ENCODE measurements at places on chromosomes 16 and 17.

DNA sequence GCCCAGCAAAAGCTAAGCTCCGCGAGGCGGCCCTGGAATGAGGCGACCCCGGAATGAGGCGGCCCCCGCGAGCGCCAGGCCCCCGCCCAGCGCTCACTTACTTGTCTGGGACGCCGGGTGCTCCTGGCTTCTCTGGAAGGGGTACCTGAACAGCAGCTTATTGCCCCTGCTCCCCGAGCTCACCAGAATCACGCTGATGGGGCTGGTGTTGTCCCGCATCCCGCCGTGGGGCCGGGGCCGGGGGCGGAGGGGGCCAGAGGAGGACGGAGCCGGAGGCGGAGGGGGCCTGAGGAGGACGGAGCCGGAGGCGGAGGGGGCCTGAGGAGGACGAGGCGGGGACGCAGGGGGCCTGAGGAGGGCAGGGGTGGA is 440 bp downstream of the NPRL3 start:
- no peak for DNase-seq

DNA sequence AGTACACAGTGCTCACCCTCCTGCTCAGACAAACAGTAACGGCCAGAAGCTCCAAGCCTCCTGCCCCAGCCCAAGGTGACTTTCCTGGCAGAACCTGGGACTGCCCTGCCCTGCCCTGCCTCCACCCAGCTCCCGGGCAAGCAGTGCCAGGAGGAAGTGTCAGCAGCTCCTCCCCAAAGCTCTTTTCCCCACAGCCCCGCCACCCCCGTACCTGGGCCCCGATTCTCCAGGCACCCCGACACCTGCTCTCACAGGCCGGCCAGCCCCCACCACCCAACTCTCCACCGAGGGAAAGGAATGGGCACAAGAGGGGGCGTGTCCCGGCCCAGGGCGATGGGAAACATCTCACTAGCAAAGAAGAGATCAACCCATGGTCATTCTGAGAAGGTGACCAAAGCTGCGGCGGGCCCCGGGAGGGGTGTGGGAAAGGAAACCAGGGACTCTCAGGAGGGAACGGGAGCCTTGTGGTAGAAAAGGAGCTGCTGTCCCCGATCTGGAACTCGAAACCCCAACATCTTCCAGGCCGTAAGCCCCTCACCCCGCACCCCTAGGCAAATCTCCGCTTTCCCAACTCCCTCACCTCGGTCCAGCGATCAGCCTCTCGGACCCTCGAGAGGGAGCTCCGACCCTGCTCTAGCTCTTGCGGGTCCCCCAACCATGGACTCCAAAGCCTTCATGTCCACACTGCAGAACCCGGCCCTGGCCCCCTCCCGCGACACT is 1.2 kb downstream of the BCAR1 start:
- DNase-seq = peak; percentile 50

GRCh38 chr17:38541281-38541680 is 64.5 kb downstream of the SRCIN1 start:
- no peak for DNase-seq

DNA sequence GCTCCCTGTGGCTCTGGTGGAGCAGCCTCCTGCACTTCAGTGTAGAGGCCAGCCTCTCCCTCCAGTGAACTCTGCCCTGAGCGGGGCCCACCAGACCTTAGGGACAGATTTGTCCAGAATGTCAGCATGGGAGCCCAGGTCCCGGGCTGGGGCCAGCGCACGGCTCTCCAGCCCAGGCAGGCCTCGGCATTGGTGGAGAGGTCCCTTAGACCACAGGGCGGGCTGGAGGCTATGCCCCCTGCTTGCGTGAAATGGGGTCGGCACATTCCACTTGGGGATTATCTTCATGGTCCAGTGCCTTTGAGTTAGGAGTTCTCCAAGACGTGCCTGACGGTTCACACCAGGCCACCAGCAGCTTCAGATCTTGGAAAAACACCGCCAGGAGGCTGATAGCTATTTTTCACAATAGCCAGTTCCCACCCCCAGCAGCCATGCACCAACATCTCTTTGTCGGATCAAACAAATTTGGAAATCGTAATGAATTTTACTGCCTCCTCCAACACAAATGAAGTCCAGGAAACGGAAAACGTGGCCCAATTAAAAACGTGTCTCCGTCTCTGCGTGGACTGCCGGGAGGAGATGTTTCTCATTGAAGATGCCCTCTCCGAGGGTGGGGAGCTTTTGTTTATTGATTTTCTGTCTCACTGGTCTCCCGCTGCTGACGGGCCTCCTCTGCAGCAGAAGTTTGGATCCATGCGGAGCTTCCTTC is 110.0 kb upstream of the CIBAR2 start:
- DNase-seq = no peak

DNA sequence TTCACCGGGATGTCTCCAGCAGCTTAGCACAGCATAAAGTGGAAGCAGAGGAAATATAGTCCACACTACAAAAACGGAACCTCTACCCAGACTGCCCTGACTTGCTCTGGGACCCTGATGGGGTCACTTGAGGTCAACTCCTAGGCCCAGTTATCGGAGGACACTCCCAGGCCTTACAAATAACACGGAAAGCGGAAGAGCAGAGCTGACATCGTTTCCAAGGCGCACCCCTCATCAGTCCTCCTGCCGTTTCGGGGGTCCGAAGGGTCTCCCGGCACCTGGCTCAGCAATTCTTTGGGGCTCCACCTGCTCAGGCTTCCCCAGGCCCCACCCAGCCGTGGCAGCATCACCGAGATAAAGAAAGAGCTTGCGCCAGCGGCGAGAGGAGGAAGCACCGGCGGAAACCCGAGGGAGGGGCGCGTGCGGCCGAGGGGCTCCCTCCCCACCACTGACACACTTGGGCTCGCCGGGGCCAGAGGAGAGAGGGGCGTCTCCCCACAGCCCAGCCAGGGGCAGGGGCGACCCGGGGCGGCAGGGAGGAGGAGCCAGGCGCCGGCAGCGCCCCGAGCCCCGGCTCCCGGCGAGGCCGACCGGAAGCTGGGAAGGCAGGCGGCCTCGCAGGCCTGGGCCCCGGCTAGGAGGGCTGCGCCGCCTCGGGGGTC is 727 bp downstream of the CORO7 start:
- peak; percentile 89 for DNase-seq

DNA sequence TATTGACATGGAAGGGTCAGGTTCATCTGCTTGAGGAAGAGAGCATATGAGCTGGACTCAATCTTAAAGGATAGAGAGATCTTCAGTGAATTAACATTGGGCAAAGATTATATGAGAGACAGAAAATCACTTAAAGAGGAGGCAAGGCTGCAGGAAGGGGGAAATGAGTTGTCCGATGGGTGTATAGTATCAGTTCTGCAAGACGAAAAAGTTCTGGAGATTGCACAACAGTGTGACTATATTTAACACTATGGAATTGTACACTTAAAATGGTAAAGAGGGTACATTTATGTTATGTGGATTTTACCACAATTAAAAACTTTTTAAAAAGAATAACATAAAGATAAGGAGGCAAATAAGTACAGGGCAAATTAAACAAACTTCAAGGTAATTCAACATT is 80.7 kb downstream of the HELZ start:
- peak; percentile 66 for DNase-seq

- no peak for DNase-seq
Observed at GRCh38 chr16:58723109-58723508, 11.0 kb downstream of the GOT2 start.

GRCh38 chr17:29546830-29547229 is 20.0 kb downstream of the ABHD15 start:
- DNase-seq = no peak

GRCh38 chr17:57657211-57657610 is 87.9 kb downstream of the CCDC182 start:
- no peak for DNase-seq

- no peak for DNase-seq
Observed at GRCh38 chr17:82957469-82957795, 117.6 kb upstream of the ZNF750 start.

DNA sequence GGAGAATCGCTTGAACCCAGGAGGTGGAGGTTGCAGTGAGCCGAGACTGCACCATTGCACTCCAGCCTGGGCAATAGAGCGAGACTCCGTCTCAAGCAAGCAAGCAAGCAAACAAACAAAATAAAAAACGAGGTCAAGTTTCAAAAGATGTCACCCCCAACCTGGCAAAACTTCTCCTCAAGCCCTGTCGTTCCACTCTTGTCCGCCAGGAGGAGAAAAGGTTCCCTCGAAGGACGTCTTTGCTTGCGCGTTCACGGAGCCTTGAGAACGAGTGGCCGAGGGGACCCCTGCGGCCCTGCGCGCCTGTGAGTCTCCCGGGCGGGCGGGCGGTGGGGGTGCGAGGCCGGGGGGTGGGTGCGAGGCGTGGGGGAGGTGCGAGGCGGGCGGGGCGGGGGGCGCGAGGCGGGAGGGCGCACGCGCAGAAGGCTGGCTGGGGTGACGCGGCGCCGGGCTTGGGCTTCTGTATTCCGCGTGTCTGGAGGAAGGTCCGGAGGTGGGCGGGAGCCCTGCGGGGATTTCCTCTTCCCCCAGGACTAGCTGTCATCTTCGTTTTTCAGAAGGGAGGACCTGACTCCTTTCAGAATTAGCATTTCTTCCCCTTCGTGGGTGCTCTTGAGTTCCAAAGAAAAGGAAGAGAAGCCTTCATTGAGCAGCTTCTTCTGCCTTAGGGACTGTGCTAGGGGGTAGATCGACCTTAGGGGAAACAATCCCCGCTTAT is 3.7 kb downstream of the SLC52A1 start:
- peak; percentile 98 for DNase-seq

GRCh38 chr16:73871088-73871733 is 425.4 kb upstream of the PSMD7 start:
- DNase-seq = no peak

DNA sequence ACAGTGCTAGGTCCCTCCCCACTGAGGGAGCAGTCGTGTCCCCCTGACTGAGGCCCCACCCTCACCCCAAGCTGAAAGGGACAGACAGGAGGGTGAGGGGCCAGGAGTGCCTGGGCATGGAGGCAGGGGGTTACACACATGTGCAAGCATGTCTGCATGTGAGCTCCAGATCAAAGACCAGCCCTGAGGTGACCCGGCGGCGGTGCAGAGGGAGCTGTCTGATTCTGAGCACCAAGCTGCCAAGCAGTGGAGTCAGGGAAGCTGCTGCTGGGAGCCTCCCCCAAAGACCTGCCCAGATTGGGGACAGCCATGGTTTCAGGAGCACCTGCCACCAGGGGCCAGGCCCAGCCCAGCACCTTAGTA is 5.5 kb downstream of the DLX3 start:
- no peak for DNase-seq

DNA sequence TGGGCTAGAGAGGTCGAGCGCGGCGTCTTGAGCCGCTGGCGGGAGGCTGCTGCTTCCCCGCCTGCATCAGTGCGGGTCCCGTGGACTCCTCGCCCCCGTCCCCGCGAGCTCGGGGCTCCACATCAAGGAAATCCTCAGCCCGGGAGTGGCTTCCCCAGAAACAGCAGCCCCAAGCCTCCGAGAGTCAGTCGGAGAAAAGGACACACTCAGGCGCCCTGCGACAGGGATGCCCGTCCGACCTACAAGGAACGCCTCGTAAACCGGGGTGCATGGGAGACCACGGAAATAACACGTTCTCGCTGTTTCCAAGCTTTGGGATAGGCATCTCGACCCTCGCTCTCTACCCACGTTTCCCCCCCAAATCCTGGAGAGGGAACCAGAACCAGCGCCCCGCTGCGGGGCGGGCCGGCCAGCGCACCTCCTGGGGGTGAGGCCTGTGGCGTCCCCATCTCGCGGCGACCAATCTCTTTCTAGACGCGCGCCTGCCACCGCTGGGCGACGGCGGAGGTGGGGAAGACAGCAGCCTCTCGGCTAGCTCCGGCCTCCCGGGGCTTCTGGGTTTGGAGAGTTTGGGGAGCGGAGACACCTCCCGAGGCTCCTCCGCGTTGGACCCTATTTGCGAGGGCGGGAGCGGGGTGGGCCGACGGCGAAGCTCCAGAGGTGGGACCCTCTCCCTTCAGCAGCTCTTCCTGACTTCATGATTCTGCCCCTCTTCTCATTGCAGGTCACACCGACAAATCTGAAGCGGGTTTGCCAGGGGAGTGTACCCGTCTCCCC is 759 bp upstream of the TP53I13 start:
- DNase-seq = peak; percentile 63

GRCh38 chr17:39073916-39074315 is 77.5 kb downstream of the PLXDC1 start:
- no peak for DNase-seq

- DNase-seq = peak; percentile 76
Observed at GRCh38 chr17:31216031-31216751, 80.8 kb downstream of the OMG start.

DNA sequence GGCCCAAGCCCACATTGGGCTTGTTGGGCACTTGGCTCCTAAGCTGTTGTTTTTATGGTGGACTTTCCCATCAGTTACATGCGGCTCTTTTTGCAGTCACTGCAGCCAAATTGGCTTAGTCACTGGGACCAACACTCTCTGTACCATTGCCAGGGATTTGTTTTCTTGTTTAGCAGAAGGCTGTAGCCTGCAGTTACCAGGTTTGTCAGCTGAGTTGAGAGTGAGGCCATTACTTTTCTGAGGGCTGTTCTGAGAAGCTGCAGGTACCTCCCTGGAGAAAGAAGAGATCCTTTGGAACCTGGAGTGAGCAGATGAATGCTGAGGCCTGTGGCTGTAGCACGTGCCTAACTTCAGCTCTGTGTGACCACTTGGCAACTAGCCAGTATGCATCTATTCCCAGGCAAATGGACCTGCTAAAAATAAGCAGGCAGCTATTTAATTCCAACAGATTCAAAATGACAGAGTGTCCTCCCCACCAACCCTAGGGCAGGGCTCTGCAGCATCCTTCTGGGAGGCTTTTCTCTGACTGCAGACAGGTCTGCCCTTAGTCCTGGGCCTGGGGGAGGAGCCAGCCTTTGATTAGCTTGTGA is 12.9 kb downstream of the AKAP1 start:
- no peak for DNase-seq

GRCh38 chr17:77441130-77441920 is 300.6 kb downstream of the SEC14L1 start:
- peak; percentile 85 for DNase-seq

DNA sequence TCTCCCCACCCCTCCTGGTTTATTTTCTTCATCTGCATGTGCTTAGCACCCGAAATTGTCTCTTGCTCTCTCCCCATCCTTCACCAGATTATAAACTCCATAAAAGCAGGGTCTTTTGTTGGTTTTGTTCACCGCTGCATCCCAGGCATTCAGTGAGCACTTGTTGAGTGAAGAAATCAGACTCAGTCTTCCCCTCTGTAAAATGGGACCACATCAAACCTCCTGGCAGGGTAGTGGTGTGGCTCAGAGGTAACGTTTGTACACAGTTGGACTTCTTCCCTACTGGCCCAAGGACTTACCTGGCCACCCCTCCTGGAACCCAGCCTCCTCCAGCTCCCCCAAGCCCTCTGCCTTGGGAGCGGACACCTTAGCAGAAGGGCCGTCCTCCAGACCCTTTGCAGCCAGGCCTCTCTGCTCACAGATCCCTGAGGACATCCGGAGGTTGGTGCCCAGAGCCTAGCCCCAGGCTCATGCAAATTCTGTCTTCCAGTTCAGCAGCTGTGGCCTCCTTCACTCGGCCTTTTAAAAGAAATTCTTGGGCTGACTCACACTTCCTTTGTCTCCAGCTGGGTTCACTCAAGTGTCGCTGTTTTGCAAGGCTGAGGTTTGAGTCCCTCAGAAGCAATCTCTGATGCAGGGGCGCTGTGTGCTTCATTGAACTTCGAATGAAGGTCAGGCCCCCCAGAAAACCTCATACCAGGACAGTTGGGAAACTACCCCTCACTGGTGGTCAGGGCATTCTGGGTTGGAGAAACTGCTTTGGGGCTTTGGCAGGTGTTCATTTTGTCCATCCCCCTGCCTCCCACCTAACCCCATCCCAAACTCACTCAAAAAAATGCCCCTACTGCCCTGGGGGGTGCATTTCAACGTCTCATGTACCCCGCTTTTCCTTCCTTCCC is 16.8 kb upstream of the RMI2 start:
- DNase-seq = peak; percentile 88
